T-helper 17 cell (primary cell): ENCODE measurements at places on chromosomes 1 and 21. TPM values are rescaled to one million over a fixed set of nuclear protein-coding genes. Genes with fewer than 3 reads are reported as not detected.

DNA sequence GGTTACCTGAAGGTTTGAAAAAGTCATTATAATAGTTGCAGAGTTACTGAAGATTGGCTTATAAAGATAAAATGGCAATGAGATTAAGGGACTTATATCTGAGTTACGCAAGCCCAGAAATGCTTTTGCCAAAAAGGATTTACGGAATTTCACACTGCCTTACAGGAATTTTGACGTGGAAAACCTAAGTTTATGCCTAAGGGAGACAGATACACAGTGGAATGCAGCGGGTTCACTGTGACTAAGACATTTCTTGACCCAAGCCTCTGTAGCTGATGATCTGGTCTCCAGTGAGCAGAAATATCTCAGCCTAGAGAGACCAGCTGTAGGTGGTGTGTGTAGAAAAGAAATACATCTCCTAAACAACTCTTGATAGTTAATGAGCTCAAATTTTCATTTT lies 10.1 kb upstream of the EXO1 start:
- no peak for DNase-seq

GRCh38 chr1:171984850-171985485 lies 143.7 kb downstream of the DNM3 start:
- no peak for DNase-seq

The HIVEP3 gene
- total RNA-seq = 11.1 TPM

GRCh38 chr1:212545941-212546635 lies 62.5 kb upstream of the ATF3 start:
- DNase-seq = no peak

GRCh38 chr1:181354865-181355264 lies 128.5 kb upstream of the CACNA1E start:
- DNase-seq = no peak

- DNase-seq = no peak
Measured at GRCh38 chr1:86515597-86515996, 31.3 kb upstream of the CLCA4 start.

The SYTL1 gene
- 206 TPM for total RNA-seq

DNA sequence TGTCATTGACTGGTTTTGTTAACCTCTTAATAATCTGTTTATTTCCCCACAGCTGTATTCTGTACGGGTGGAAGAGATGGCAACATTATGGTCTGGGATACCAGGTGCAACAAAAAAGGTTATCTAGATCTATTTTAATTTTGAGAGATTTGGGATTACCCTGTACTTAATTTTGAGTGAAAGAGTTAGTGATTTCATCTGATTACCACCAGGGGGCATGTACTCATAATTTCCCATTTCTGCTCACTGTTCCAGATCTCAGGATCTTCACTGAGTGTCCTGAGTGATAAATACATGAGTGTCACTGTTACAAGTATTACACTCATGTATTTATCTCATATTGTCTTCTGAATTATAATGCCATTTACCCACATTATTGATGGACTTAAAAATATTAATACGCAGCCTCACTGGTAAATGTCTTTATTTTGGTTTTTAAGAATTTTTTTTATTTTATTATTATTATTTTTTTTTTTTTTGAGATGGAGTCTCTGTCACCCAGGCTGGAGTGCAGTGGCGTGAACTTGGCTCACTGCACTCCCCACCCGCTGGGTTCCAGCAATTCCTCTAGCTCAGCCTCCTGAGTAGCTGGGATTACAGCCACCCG lies 27.4 kb downstream of the DTL start:
- no peak for DNase-seq

The CNR2 gene
- 0.85 TPM for total RNA-seq
